Endodermal cell (in vitro differentiated cells): ENCODE measurements at places on chromosomes 1 and 21. TPM values are rescaled to one million over a fixed set of nuclear protein-coding genes. Genes with fewer than 3 reads are reported as not detected.

DNA sequence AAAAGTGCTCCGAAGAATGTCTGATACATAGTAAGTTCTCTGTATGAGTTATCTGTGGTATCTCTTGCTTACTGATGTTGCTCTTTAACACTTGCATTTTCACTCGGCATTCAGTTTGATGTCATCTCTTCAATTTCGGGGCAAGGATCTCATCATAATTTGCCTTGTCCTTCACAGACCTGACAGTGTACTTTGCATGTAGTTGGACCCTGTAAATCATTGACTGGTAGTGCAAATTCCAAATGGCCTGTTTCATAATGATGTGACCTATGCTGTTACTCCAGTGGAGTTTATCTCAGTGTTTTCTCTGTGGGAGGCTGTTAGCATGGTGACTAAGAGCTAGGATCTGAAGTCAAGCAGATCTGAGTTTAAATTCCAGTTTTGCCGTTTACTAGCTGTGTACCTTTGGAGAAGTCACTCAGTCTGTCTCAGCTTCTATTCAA is 34.2 kb upstream of the ABCD3 start:
- no peak overlapping the region for H3K27ac ChIP-seq
- H3K4me1 ChIP-seq = no peaks in the 10 kb centered on the region
- no peak overlapping the region for H3K4me3 ChIP-seq
- H3K27me3 ChIP-seq = no peaks in the 10 kb centered on the region
- no peak for DNase-seq
- H3K36me3 ChIP-seq = no peaks in the 10 kb centered on the region

- H3K27ac ChIP-seq = peak overlapping the region; percentile 74
- H3K36me3 ChIP-seq = no peaks in the 10 kb centered on the region
- DNase-seq = peak; percentile 25
- peaks cover 3% of the 10 kb centered on the region for H3K4me1 ChIP-seq
Observed at GRCh38 chr1:25134801-25135461, 97.4 kb downstream of the SYF2 start.

The TTC22 gene
- total RNA-seq = 0.27 to 0.61 TPM (median 0.44 TPM) in 3 replicates

DNA sequence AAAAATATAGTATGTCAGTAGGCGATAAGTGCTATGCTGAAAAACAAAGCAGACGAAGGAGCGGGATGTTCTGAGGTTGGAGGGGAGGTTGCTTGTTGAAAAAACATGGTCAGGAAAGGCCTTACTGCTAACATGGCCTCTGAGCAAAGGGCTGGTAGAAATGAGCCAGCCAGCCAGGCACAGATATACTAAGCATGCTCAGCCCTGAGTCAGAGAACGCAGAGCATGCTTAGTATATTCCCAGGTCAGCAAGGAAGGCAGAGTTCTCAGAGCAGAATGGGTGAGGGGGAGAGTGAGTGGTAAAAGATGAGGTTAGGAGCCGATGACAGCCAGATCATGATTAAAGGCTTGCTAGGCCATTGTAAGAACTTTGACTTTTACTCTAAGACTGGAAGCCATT is 36.7 kb downstream of the ZBTB40 start:
- no peak overlapping the region for H3K4me3 ChIP-seq
- H3K27ac ChIP-seq = no peak overlapping the region
- H3K4me1 ChIP-seq = peaks cover 11% of the 10 kb centered on the region
- no peak for DNase-seq
- no peaks in the 10 kb centered on the region for H3K27me3 ChIP-seq
- peaks cover 21% of the 10 kb centered on the region for H3K36me3 ChIP-seq

GRCh38 chr1:2557482-2558400 is 1.6 kb downstream of the TNFRSF14 start:
- no peaks in the 10 kb centered on the region for H3K27me3 ChIP-seq
- peaks cover 4% of the 10 kb centered on the region for H3K4me1 ChIP-seq
- no peak for DNase-seq
- no peaks in the 10 kb centered on the region for H3K36me3 ChIP-seq
- no peak overlapping the region for H3K27ac ChIP-seq
- no peak overlapping the region for H3K4me3 ChIP-seq

DNA sequence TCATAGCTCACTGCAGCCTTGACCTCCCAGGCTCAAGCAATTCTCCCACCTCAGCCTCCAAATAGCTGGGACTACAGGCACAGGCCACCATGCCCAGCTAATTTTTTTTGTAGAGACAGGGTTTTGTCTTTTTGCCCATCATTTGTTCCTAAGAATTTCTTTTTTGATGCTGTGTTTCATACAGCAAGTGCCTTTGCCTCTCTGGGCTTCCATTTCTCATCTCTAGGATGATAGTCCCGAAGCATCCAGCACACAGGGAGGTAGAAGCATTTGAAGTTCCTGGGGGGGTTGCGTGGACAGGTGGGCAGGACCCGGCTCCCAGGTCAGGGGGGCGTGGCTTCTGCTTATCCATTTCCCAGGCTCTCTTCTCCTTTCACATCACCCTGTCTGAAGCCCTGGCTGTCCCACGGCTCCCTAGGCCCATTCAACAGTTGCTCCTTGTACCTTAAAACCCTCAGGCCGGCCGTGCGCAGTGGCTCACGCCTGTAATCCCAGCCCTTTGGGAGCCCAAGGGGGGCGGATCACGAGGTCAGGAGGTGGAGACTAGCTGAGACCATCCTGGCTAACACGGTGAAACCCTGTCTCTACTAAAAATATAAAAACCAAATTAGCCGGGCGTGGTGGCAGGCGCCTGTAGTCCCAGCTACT is 3.4 kb downstream of the ATP13A2 start:
- H3K4me3 ChIP-seq = no peak overlapping the region
- H3K36me3 ChIP-seq = peaks cover 13% of the 10 kb centered on the region
- no peak overlapping the region for H3K27ac ChIP-seq

The HHIPL2 gene
- total RNA-seq = 0.45 to 0.59 TPM (median 0.49 TPM) in 3 replicates

DNA sequence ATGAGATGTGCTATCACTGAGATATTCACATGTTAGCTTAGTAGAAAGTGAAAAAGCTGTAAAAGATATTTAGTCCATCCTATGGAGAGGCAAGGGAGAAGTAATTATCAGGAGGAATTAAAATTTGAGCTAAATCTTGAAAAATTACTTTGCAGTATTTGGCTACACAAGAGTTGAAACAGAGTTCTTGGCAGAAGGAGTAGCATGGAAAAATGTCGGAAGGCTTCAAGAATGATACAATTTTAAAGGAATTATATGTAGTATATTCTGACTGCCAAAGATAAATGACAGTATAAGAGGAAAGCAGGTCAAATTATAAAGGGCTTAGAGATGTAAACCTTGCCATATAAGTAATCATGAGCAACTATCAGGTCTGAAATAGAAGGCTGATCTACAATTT is 518.9 kb downstream of the BRINP3 start:
- H3K36me3 ChIP-seq = no peaks in the 10 kb centered on the region
- no peaks in the 10 kb centered on the region for H3K27me3 ChIP-seq
- H3K4me1 ChIP-seq = no peaks in the 10 kb centered on the region
- DNase-seq = no peak
- H3K27ac ChIP-seq = no peak overlapping the region

The IBA57 gene
- total RNA-seq = 7.7 and 9.6 TPM in 2 replicates

DNA sequence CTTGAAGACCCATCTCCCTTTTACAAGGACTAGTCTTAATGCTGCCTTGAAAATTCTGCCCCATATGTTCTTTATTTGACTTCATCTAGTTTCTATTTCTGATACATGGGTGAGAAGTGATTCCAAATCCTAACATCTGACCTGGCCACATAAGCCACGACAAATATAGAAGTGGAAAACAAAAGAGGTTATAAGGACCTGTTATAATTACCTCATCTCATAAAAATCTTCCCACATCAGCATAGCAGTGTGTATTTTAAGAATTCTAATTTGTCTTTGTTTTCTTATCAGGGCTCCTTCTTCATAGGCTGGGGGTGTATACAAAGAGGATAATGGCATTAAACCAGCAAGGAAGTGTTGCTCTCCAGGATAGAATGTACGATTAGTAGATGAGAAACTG is 1007.4 kb downstream of the TTLL7 start:
- no peaks in the 10 kb centered on the region for H3K4me1 ChIP-seq
- H3K36me3 ChIP-seq = no peaks in the 10 kb centered on the region
- DNase-seq = no peak

- peak; percentile 64 for DNase-seq
- no peaks in the 10 kb centered on the region for H3K36me3 ChIP-seq
- H3K27me3 ChIP-seq = no peaks in the 10 kb centered on the region
- no peaks in the 10 kb centered on the region for H3K4me1 ChIP-seq
- H3K4me3 ChIP-seq = no peak overlapping the region
Observed at GRCh38 chr1:4118746-4119515, 218.9 kb upstream of the C1orf174 start.

DNA sequence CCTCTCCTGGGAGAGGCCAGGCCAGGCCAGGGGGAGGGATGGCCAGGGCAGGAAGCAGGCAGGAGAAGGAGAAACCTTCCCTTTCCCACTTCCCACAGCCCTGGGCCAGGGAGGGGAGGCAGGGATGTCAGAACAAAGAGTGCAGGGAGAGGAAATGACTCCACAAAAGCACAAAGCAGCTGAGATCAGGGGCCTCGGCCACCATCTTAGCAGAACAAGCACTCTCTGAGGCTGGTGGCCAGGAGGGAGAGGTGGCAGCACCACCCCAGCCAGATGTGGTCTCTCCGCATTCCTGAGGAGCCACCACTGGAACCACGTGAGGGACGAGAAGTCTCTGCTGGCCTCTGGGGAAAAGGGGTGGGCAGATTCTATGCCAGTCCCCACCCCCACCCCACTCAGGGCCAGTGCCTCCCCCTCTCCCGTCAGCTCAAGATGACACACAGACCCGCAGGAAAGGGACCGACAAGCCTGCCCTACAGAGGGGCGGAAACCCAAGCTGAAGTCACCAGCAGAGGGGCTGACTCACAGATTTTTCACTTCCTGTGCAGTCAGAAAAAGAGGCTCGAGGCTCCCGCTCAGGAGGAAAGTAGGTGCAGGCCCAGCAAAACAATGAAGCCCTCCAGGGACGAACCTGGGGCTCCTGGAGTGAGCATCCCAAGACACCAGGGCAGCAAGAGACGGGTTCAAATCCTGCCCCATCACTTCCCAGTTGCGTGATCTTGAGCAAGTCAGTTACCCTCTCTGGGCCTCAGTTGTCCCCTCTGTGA is 24.1 kb upstream of the ALDH4A1 start:
- DNase-seq = no peak
- no peaks in the 10 kb centered on the region for H3K27me3 ChIP-seq
- H3K27ac ChIP-seq = no peak overlapping the region
- no peaks in the 10 kb centered on the region for H3K4me1 ChIP-seq

The UBE2U gene
- not detected in 3 replicates for total RNA-seq

DNA sequence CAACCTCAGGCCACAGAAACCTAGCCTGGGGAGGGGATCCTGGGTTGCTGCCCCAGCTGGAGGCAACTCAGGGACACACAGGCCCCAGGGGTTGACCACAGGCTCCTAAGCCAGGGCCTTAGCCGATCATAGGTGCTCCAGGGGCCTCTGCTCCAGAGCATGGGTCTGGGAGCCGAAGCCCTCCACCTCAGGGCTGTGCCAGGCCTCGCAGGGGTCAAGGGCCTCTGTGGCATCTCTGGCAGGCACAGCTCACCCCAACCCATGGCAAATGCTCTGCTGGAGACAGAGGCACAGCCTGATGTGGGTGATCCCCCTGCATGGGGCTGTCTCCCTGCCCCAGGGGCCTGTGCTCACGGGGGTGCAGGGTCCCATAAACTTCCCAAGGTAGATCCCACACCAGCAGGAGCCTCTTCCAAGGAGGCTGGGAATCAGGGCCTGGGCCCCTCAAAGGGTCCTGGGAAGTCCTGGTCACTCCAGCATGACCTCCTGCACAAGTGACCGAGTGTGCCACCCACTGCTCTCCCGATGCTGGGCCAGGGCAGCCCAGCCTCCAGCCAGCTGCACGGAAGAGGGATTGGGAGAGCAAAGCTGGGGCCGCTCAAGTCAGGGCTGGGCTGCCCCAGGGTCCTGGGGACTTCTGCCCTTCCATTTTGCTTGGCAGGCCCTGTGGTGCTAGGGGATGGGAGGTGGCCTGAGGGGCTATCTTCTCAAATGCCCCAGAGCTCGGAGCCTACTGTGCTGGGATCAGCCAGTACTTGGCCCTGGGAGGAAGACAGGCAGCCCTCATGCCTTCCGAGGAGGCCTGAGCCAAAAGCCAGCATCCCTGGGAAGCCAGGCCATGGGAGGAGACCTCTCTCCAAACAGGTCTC is 22.2 kb upstream of the PRSS38 start:
- no peaks in the 10 kb centered on the region for H3K36me3 ChIP-seq
- DNase-seq = no peak
- H3K27me3 ChIP-seq = peaks cover 21% of the 10 kb centered on the region
- H3K4me1 ChIP-seq = peaks cover 8% of the 10 kb centered on the region

- no peak overlapping the region for H3K4me3 ChIP-seq
- H3K27me3 ChIP-seq = no peaks in the 10 kb centered on the region
- H3K36me3 ChIP-seq = no peaks in the 10 kb centered on the region
- no peaks in the 10 kb centered on the region for H3K4me1 ChIP-seq
Observed at GRCh38 chr1:83810144-83810543, 188.8 kb downstream of the TTLL7 start.

- no peak overlapping the region for H3K27ac ChIP-seq
- no peak for DNase-seq
- no peak overlapping the region for H3K4me3 ChIP-seq
- H3K27me3 ChIP-seq = no peaks in the 10 kb centered on the region
- no peaks in the 10 kb centered on the region for H3K4me1 ChIP-seq
- H3K36me3 ChIP-seq = no peaks in the 10 kb centered on the region
Observed at GRCh38 chr1:150180474-150180873, 30.8 kb downstream of the PLEKHO1 start.

The FAM177B gene
- total RNA-seq = not detected in 2 replicates

DNA sequence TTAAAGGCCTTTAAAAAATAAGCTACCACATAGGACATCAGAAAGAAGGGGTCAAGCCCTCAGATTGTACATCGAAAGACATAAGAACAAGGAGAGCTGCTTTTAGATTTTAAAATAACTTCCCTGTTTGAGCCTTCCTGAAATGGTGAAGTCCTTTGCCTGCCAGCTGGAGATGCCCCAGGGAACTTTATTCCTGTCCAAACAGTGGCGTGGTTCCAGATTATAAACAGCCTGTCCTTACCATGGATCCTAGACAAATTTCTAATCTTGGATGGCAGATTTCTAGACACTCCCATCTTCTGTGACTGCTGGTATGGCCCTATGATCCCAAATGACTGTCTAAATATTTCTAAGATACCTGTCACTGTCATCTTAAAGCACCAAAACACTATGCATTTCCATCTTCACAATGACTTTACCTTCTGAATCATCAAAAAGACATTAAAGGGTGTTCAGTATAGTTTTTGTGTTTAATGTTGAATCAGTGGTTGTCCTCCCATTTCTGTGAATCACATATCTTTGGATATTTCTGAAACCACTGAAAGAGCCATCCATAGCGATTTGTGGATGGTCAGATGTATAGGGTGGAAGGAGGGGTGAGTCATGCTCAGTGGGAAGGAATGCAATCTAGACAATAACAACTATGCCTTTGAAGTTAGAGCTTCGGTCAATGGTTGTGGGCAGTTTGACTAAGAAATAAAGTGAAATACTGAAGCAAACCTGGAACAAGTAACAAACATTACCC is 23.2 kb downstream of the ILDR2 start:
- H3K27ac ChIP-seq = peak overlapping the region; percentile 67
- H3K4me1 ChIP-seq = no peaks in the 10 kb centered on the region
- no peak overlapping the region for H3K4me3 ChIP-seq
